ENCODE measurements at places on chromosomes 11 and 22.

GRCh38 chr22:16866167-16866566 lies 41.0 kb upstream of the XKR3 start:
- DNase-seq = no peak

- no peak for DNase-seq
Measured at GRCh38 chr11:122202161-122202950, 86.3 kb upstream of the BLID start.

DNA sequence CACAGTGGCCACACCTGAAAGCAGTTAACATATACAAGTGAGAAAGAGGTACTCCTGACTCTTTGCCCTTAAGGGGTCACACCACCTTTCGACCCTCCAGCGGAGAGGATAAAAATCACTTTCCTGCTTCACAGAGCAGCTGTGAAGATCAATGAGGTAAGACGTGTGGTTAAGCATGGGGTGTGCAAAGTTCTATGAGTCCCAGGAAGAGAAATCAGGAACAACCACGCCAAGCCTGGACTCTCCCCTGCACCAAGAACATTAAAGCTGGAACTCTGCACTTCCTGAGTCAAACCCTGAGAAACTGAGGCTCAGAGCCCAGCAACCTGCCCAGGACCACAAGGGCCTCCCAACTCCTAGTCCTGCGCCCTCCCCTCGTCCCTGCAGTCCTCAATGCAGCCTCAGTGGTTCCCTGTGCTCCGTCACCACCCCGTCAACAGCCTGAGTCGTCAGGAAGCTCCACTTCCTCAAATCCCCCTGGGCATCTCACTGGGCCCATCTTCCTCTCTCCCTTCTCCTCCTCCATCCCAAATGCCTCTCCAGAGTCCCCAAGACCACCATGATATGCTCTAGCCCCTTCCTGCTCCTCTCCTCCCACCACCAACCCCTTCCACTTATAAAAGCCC lies 17.7 kb downstream of the TNKS1BP1 start:
- DNase-seq = no peak

GRCh38 chr11:90635151-90635550 lies 412.3 kb upstream of the CHORDC1 start:
- no peak for DNase-seq

DNA sequence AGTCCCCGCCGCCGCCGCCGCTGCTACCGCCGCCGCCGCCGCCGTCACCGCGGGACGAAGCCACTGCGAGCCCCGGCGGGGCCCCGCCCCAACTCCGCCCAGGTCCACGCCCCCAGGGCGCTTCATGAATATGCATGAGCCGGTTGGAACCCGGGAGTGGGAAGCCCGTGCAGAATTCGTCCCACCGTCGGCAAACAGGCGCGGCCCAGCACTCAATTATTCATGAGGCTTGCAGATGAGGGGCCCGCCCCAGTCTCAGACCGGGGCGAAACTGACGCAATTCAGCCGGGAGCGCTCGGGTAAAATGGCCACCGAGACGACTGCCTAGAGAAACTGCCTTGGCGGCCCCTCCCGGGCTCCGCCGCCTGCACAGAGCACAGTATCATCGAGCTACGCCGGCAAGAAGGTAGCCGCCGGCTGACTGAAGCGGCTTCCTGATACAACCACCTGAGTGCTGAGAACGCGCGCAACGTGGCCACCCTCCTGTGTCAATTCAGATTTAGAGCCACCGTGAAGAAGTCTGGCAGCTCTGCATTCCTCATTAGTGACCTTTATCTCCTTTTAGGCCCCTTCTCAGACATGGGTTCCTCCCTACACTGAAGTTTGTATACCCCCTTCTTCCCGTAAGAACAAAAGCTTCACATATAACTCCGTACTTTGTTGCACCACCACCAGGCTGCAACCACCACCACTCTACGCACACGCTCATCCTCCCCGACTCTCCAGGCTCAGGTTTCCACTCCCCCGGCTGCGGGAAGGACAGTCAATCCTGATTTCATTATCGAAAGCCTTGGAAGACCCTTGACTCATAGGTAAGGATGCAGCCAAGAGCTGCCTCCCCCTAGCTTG lies at the start of gene TNKS1BP1:
TNKS1BP1 (minus strand) TSS at position 67 of the 849 bp plus-strand sequence. CDS start 3,067 bp downstream, outside the sequence.
- peak; percentile 88 for DNase-seq

DNA sequence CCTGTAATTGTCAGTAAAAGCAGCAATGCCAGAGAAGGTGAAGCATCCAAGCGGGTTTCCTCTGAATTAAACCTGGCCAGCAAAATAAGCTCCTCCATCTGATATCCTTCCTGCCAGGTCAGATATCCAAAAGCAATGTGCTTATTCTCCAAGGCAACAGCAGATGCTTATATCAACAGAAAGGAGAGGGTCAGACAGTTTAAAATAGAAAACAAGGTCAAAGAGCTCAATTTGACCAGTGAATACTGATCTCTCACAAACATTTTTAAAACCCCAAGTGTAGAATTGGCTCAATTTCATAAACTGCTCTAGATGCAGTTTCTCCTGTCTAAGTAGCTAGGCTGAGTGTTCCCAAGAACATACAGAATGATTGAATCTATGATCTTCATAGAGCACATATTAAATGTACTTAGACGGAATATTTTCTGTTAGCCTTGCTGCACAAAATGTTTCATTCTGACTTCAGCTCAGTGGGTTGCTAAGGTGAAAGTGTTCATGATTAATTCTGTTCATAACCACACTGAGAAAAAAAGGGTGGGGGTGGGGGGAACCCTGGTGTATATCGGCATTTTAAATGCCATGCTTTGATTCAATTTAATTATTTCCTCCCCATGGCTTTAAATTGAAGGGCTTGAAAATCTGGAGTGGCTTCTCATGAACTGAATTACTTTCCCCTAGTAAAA lies 174.2 kb upstream of the ARHGAP20 start:
- no peak for DNase-seq

- DNase-seq = no peak
Measured at GRCh38 chr11:113484223-113484622, 9.0 kb upstream of the DRD2 start.

GRCh38 chr11:63537293-63538101 lies 889 bp downstream of the PLAAT4 start:
- no peak for DNase-seq

- no peak for DNase-seq
Measured at GRCh38 chr11:35526370-35526792, 965 bp upstream of the PAMR1 start.

DNA sequence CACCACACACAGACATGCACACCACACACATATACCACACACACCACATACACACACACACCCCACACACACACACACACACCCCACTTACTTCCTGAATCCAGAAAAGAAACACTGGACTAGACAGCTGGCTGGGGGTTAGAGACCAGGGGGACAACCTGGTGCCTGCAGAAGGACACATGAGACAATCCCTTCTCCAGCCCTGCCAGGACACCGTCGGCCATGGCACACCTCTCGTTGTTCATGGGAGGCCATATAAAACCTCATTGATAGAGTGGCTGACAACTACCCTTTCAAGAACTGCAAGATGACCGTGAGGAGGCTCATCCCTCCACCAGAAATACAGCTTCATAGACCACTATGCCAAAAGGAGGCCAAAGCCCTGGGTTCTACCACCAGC lies 54.3 kb downstream of the IGSF9B start:
- DNase-seq = no peak

GRCh38 chr11:127950162-127950561 lies 637.2 kb downstream of the ETS1 start:
- no peak for DNase-seq

GRCh38 chr11:1299621-1300020 lies 9.8 kb downstream of the TOLLIP start:
- DNase-seq = no peak

- DNase-seq = no peak
Measured at GRCh38 chr22:37210041-37210803, 2.1 kb downstream of the SSTR3 start.

DNA sequence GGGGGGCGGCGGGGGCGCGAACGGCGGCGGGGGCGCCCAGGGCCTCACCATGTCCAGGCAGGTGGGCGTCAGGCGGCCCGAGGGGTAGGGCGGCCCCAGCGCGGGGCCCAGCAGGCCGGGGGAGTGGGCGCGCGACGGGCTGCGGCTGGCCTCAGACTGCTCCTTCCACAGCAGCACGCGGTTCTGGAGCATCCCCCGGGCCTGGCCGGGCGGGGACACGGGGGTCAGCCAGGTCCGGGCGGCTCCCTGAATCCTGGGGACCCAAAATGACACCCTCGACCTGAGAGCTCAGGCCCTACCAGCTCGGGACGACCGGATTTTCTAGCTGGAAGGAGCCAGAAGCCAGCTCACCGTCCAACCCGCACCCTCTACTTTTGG lies 5.5 kb upstream of the SLC16A8 start:
- DNase-seq = no peak

DNA sequence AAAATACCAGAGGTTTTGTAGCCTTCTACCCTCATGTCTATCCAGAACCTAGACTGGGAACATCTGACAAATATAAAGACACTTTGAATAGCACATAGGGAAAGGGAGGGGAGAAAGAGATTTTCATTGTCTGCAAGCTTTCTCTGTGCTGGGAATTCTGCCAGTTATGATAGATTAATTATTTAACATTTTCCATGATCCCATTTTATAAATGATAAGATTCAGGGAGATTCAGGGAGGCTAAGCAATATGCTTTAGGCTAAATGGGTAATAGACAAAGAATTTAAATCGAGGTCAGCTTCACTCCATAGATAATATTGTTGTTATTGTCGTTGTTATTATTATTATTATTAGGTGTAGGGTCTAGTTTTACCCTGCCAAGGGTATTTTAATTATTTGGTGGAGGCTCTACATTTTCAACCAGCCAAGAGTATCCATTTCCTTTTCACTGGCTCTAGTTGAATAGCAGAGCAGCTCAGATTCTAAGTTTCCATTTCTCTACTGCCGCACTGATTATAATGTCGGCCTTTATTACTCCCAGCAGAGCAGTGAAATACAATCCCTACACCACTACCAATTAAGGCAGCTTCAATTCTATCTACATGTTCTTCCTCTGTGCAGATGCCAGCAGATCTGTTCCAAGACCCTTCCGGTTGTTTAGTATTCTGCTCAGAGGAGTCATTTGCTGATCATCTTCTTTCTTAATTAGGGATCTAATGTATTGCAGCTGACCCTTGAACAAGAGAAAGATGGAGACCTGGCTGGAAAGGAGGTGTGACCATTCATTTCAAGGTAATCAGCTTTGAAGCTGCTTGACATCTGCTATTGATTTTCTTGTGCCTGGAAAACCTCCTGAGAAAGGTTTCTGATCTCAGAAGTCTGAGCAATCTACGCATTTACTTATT lies 23.8 kb upstream of the SYN3 start:
- no peak for DNase-seq

DNA sequence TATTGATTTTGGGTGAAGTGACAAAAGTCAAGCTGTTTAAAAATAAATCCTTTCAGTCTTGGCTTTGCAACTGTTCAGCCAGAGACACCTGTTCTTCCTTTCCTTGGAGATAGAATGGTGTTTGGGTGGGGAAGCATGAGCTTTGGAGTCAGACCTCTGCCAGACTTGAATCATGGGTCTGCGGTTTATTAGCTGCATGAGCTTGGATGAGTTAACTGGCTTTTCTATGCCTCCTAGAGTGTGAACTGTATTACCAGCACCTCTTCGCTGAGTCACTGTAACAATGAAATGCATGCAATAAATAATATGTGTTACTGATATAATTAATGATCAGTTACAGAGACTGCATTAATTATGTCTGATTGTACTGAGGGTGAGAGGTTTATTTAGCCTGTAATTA lies 13.5 kb upstream of the MYEOV start:
- no peak for DNase-seq

GRCh38 chr22:38761202-38762162 lies 5.7 kb upstream of the SUN2 start:
- DNase-seq = no peak

- no peak for DNase-seq
Measured at GRCh38 chr11:64186492-64187165, 658 bp downstream of the STIP1 start.

GRCh38 chr22:31585161-31585859 lies 76.7 kb downstream of the PISD start:
- DNase-seq = no peak

DNA sequence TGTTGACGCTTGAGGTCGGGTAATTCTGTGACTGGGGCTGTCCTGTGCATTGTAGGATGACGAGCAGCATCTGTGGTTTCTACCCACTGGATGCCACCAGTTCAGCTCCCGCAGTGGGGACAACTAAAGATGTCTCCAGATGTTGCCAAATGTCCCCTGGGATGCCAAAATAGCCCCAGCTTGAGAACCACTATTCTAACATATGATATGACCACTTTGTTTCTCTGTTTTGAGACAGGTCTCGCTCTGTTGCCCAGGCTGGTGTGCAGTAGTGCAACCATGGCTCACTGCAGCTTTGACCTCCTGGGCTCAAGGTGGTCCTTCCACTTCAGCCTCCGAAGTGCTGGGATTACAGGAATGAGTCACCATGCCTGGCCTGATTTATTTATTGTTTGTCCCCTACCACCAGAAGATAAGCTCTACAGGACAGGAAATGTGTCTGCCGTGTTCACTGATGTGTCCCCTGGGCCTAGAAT lies 4.4 kb upstream of the MEN1 start:
- no peak for DNase-seq

GRCh38 chr22:37209140-37209845 lies 3.0 kb downstream of the SSTR3 start:
- no peak for DNase-seq

GRCh38 chr11:64276653-64277431 lies 7.6 kb downstream of the BAD start:
- DNase-seq = no peak

- DNase-seq = no peak
Measured at GRCh38 chr11:7364660-7365059, 113.0 kb downstream of the SYT9 start.

DNA sequence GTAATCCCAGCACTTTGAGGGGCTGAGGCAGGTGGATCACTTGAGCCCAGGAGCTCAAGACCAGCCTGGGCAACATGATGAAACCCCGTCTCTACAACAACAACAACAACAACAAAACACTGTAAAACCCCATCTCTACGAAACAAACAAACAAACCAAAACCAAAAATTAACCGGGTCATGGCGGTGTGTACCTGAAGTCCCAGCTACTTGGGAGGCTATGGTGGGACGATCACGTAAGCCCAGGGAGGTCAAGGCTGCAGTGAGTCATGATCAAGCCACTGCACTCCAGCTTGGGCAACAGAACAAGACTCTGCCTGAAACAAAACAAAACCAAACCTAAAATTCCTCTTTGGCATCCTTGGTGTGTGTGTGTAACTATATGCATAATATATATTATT lies 7.0 kb upstream of the POLA2 start:
- DNase-seq = no peak

DNA sequence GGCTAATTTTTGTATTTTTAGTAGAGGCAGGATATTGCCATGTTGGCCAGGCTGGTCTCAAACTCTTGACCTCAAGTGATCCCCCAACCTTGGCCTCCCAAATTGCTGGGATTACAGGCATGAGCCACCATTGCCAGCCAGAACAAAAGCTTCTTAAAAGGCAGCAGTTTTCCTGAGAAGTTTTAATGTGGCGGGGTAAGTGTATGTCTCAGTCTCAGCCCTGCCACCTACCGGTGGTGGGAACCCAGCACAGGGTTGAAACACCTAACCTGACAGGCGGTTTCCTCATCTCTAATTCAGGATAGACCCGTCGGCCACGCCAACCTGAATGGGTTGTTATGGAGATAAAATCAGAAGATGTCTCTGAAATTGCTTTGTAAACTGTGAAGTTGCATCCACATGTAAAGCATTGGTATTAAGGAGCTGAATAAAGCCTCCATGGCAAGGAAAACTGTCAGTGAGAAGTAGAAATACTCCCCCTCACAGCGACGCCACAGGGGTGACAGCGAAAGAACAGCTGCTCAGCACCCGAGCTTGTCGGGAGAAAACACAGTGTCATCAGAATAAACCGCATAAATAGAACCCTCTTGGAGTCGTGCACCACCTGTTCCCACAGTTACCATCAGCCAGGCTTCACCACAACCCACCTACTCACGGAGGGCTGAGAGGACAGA lies 165.9 kb upstream of the NCAM1 start:
- DNase-seq = no peak

GRCh38 chr11:67288198-67288451 lies 978 bp upstream of the ANKRD13D start:
- DNase-seq = no peak
